Stimulated activated CD8-positive, alpha-beta memory T cell treated with anti-CD3 and anti-CD28 coated beads, Interleukin-4, amount 100 ng/mL, for 48 hours (primary cell): ENCODE measurements at places on chromosomes 6 and 20.

GRCh38 chr6:105326833-105327770 lies 75.8 kb downstream of the PREP start:
- no peak for DNase-seq

DNA sequence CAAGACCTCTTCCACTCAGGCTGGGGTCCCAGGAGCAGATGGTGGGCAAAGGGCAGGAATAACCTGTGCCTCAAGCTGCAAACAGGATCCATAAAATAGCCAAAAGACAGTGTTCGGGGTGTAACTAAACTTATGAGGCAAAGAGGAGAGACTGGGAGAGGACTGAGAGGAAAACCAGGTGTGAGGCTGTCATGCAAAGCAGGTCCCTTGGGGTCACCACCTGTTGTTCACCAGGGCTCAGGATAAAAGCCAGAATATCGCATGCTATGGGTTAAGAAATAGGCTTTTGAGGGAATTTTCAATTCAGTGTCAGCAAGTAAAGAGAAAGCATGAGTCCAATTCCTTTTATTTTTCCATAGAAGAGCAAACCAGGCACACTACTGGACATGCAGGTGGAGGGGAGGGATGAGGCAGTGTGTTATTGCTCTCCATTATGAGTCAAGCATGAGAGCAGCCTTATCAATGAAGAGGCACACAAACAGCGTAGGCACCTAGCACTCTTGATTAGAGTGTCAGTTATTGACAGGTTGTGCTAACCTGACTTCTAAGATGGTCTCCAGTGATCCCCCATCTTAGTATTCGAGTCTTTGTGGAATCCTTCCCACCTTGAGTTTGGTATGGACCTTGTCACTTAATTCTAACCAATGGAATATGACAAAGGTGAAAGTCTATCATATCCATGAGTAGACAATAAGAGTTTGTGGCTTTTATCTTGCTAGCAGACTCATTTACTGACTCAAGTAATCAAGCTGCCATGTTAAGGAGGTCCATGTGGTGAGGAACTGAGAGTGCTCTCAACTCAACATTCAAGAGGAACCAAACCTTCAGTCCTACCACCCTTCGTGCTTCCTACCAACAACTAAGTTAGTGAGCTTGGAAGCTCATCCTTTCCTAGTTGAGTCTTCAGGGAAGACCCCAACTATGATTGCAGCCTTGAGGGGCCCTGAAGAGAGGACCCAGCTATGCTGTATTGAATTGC lies 18.8 kb downstream of the HLA-E start:
- DNase-seq = no peak

- peak; percentile 73 for DNase-seq
These were observed 15.9 kb downstream of the PRDM1 start for GRCh38 chr6:106102034-106102433.

DNA sequence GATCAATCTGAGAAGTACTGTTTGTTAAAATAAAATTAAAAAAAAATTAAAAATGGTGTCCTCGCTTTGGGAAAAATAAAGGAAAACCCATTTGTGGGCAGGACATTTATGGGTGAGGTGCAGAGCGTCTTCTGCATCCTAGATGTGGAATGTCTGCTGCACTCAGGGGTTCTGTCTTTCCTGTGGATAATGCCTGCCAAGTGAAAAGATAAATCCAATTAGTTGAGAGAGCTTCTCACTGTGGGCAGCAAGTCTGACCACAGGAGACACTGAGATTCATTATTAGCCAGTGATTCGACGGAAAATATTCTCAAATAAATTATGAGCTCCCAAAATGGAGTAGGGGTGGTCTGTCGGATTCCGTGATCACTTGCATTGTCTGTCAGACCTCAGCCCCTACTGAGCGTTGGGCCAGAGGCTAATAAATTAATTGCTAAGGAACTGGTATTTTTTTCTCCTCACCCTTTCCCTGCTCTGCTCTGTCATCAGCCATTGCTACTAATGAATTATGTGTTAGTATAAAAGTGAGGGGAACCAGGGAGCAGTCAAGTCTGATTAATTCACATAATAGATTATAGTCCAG lies 10.0 kb downstream of the GMPR start:
- DNase-seq = no peak

DNA sequence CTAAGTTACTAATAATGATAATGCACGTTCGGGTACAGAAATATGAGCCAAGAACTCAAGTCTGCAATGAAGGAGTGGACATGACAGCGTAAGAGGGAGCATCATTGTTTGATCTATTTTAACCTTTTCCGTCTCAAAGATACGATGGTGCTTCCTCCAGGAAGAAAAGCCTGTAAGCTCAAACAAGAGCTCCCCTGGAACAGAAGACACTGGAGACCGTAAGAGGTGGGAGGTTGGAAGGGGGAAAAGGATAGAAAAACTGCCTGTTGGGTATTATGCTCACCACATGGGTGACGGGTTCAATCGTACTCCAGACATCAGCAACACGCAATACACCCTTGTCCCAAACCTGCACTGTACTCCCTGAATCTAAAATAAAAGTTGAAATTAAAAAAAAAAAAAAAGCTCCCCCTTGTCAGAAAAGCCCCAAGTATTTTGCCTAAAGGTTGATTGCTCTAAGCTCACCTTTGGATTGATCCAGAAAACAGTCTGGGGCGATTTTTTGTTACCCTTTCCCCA lies 180.5 kb downstream of the TRIM27 start:
- no peak for DNase-seq

- DNase-seq = no peak
These were observed 159.4 kb upstream of the CITED2 start for GRCh38 chr6:139533573-139534471.

DNA sequence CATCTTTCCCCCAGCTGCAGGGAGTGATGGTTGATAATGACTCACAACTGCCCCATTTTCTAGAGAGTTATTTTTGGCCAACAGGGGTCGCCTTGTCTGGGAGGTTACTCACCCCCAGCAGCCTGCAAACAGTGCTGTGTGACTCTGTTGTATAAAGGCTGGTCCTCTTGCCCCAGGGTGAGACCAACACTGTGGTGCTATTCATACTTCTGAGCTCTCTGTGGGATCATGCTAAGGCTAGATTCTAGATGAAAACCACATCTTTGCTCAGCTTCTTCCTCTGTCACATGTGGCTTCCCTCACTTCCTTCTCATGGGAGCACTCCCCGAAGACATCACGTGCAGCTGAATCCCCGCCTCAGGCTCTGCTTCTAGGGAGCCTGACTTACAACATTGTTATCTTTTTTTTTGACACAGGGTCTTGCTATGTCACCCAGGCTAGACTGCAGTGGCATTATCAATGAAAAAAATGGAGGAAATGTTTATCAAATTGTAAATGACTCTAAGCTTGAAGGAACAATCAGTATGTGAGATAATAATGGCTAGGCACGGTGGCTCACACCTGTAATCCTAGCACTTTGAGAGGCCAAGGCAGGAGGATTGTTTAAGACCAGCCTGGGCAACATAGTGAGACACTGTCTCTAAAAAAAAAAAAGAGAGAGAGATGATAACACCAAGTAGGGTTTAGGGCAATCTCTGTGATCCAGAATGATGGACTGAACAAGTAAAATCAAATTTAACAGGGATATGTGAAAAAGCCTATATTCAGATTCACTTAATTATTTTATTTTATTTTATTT lies 55.7 kb upstream of the SLC23A2 start:
- DNase-seq = peak; percentile 80

GRCh38 chr20:17590245-17590644 lies 20.4 kb downstream of the DSTN start:
- DNase-seq = no peak

DNA sequence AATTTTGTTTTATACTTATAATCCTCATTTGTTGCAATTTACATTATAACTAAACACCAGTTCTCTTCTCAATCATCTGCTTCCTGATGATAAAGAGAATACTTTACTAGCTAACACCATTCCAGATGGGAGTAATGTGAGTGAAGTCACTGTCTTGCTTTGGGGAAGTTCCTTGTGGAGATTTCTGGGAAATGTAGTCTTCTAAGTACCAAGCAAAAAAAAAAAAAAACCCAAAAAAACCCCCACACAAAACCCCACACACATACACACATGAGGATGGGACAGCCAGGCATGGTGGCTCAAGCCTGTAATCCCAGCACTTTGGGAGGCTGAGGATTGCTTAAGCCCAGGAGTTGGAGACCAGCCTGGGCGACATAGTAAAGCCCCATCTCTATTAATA lies 2.2 kb upstream of the SNPH start:
- no peak for DNase-seq

- no peak for DNase-seq
These were observed 57.6 kb upstream of the IPCEF1 start for GRCh38 chr6:154414021-154414813.

DNA sequence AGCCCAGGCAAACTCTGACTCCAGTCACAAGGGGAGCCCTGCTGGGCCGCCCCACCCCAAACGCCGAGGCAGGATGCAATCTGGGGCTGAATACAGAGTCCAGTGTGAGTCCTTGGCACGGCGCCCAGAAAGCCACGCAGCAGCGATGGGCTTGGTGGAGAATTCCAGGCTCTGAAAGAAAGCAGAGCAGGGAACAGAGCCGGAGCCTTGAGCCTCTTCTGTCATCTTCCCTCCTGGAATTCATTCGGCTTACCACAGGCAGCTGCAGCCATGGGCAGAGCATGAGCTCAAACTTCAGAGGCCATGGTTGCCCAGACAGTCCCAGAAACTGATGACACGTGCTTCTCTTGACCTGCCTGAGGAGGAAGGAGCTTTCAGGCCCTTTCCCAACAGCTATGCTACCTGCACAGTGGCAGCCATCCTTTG lies 441.1 kb upstream of the JARID2 start:
- no peak for DNase-seq

GRCh38 chr6:139990856-139991465 lies 616.5 kb upstream of the CITED2 start:
- no peak for DNase-seq

DNA sequence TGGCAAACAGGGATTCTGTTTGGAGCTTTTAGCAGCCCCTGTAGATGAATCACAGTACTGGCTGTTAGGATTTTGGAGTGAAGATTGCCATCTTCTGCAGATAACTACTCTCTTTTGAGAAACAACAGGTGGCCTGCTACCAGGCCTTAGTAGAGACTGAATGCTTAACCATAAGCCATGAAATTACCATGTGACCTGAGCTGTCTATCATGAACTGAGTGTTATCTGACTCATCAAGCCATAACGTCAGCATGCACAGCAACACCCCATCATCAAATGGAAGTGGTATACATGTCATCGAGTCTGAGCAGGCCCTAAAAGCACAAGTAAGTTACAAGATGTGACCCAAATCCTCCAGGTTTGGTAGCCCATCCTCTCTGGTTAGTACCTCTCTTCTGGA lies 132.6 kb downstream of the GPR63 start:
- DNase-seq = no peak

DNA sequence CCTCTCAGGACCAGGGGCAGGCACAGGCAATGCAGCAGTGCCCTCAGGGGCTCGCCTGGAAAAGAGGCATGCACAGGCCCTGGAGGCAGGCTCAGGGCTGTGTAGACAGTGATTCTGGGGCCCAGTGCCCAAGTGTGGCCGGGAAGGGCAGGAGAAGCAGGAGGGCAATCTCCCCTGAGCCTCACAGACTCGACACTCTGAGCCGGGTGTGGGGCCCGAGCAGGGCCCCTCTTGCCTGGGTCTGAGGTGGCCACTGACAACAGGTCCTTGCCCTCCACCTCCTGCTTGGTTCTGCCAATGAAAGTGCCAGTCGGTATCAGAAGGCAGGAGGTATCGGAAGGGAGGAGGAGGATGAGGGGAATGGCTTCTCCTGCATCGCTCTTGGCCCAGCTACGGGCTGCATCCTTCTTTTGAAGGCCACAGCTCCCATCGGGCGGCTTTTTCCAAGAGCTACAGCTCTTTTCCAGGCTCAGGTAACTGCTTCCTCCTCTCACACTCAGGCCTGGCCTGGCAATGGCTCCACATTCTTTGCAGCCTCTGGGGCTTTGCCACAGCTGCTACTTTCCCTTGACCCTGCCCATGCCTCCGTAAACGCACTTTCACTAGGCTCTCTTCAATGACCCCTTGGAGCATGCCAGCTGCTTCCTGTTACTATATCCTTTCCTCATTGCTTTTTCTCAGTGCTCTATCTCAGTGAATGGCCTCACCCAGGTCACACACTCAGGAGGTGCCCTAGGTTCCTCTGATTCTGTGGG lies 24.5 kb downstream of the GABRR2 start:
- DNase-seq = no peak

DNA sequence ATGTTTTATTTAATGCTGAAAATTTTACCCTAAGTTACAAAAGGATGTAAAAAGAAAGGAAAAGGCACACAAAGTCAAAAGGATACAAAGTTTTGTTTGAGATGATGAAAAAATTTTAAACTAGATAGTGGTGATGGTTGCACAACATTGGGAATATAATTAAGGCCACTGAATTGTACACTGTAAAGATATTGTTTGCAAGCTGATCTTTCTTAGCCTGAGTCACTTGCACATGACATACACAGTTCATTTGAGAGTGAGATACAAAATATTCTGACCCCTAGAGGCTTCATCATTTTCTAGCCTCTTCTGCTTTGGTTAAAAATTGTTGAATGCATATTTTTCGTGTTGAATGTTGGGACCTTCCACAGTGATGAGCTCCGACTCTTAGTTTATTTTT lies 462.6 kb downstream of the HDGFL1 start:
- DNase-seq = no peak

- peak; percentile 80 for DNase-seq
These were observed at the start of gene SCRT2 for GRCh38 chr20:675453-676314. Gene SCRT2, minus strand, starts transcription at chr20:675802. Its CDS starts 201 bp downstream, at chr20:675601.

GRCh38 chr6:351867-352289 lies 39.7 kb upstream of the IRF4 start:
- no peak for DNase-seq

DNA sequence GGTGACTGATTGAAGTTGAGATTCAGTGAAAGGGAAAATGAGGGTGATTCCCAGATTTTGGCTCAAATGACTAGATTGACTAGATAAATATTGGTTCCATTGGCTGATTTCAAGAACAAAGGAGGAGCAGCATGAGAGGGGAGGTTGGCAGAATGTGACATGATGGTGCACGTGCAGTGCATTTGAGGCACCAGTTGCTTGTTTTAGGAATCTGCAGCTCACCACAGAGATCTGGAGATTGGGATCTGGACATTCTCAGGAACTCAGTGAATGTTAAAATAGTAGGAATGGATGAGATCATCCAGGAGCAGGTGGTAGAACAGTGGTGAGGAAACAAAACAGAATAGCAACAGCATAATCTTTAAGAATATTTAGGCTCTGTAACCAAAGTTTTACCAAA lies 496.3 kb downstream of the DHX35 start:
- no peak for DNase-seq

- no peak for DNase-seq
These were observed 184.9 kb upstream of the TENT5A start for GRCh38 chr6:81937296-81937937.

GRCh38 chr6:64404396-64404795 lies 768.8 kb downstream of the PHF3 start:
- no peak for DNase-seq

GRCh38 chr6:170297576-170298330 lies 6.9 kb upstream of the DLL1 start:
- DNase-seq = no peak

DNA sequence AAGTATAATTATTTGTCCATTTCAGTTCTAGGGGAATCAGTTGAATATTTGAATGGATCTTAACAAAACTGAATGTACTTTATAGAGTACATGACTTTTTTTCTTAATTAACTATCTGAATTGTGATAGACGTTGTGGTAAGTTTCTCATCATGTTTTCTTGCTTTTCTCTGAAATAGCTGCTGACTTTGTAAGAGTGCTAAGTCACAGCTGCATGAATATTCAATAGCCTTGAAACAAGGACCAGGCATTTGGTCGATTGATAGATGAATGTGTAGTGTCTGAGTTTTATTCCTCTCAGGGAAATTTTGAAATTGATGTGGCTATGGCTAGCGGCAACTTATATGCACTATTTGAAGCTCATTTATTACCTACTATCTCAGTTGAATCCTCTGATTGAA lies 56.0 kb downstream of the ADGRB3 start:
- no peak for DNase-seq
